ENCODE measurements at places on chromosomes 1 and 21.

GRCh38 chr1:232845406-232845955 is 40.3 kb downstream of the MAP10 start:
- DNase-seq: no peak

GRCh38 chr1:160232911-160233310 is 27.7 kb downstream of the PEA15 start:
- DNase-seq: no peak

GRCh38 chr1:247646867-247647266 is 32.7 kb downstream of the OR13G1 start:
- DNase-seq: no peak

DNA sequence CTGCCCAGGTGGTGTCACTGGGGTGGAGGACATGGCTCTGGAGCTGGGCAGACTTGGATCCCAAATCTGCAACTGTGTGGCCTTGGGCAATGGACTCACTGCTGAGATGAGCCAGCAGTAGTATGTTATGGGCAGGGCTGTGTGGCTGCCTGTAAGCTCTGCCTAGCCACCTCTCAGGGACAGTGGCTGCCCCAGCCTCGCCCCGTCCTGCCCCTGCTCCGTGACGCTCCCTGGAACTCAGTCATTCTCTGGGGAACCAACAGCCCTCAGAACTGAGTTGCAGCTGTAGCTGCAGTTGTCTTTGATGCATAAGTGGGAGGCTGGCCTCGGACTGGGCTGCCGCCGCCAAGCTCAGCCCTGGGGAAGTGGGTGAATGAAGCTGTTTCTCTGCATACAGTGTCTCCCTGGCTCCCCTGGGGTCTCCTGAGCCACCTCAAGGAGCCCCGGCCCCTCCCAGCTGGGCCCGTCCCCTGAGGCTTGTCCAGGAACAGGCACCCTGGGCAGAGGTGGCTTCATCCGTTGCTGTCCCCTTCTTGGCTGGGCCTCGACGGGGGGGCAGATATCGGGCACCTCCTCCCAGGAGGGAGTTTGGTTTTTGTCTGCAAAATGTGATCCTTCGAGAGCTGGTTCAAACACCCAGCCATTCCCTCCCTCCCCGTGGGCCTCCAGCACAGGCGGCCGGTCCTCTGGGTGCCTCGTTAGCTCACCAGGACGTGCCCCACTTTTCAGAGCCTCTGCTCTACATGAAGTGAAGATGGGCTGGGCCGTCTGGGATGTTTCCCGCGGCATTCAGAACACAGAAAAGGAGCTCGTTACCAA is 26.2 kb upstream of the PLCH2 start:
- DNase-seq: no peak

GRCh38 chr1:16017461-16018303 is at the start of gene HSPB7:
Gene HSPB7, minus strand, starts transcription at chr1:16018043. Its CDS starts 80 bp downstream, at chr1:16017963.
- DNase-seq: no peak

- no peak for DNase-seq
Observed at GRCh38 chr1:14656384-14656937, 58.0 kb downstream of the KAZN start.

GRCh38 chr21:45392573-45392971 is 12.4 kb upstream of the COL18A1 start:
- no peak for DNase-seq

DNA sequence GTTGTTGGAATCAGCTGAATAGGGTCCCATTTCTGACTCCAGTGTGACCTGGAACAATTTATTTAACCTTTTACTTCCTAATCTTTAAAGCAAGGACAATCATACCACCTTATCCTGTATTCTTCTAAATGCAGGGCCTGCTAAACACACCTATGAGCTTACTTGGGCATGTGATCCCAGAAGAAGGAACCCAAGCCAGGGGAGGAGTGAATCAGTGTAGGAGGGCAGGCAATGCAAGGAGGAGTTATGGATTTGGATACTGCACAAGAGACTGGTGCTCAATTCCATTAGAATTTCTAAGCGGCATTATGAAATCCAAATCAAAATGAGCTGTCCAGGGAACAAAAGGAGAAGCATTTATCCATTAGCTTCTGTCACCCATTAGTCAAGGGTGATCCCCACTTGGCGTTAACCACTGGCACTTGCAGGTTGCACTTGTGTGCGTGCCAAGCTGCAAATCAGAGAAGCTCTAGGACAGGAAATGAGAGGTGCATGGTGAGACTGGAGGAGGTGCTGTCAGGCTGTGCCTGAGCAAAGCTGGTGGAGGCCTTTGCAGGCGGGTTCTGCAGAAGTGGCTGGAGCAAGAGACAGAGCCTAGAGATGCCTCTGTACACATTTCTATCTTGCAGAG is 297.2 kb upstream of the PLXNA2 start:
- no peak for DNase-seq

- no peak for DNase-seq
Observed at GRCh38 chr21:43603641-43604504, 55.4 kb downstream of the HSF2BP start.

GRCh38 chr1:230823426-230823825 is 44.9 kb downstream of the C1orf198 start:
- DNase-seq: no peak

GRCh38 chr1:248810727-248811513 is 14.8 kb downstream of the SH3BP5L start:
- DNase-seq: no peak

DNA sequence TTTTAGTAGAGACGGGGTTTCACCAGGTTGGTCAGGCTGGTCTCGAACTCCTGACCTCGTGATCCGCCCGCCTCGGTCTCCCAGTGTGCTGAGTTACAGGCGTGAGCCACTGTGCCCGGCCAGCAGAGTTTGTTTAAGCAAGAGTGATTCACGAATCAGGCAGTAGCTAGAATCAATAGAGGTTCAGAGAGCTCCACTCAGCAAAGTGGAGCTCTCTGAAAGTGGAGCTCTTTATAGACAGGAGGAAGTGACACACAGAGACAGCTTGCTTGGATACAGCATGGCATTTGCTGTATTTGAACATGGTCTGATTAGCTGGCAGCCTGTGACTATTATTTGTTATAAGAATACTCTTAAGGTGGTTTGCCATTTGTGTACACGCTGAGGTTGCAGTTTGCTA is 27.1 kb upstream of the CD34 start:
- DNase-seq: no peak

GRCh38 chr21:36916718-36917117 is 49.8 kb downstream of the HLCS start:
- DNase-seq: no peak

DNA sequence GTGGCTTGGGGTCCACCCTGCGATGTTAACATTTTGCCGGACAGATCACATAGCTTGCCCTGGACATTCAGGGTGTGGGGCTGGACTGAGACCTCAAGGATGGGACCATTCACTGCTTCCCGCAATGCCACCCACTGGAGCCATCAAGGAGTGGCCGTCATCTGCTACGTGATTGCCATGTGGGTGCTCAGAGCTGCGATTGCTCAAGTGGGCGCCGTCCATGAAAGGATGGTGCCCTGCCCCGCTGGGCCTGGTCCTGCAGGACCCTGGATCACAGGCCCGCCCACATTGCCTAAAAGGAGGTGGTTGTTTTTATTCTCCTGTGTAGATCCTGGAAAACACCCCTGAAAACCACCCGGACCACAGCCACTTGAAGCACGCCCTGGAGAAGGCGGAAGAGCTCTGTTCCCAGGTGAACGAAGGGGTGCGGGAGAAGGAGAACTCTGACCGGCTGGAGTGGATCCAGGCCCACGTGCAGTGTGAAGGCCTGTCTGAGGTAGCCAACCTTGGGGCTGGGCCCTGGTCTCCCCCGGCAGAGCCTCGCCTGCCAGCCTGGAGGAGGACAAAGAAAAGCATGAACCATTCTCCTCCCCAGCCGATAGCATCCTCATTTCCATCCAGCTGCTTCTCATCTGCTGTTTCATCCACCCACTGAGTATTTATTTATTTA is 40.4 kb downstream of the ATP5PO start:
- no peak for DNase-seq
